Stimulated activated CD4-positive, alpha-beta T cell treated with anti-CD3 and anti-CD28 coated beads, Interleukin-2, amount 100 ng/mL, for 24 hours (primary cell): ENCODE measurements at places on chromosomes 6 and 20.

- no peak for DNase-seq
Observed at GRCh38 chr6:1474205-1474604, 84.8 kb downstream of the FOXF2 start.

- no peak for DNase-seq
Observed at GRCh38 chr20:5216663-5217062, 89.9 kb downstream of the CDS2 start.

- DNase-seq: no peak
Observed at GRCh38 chr20:7090811-7091210, 323.3 kb downstream of the BMP2 start.

- DNase-seq: no peak
Observed at GRCh38 chr20:47540443-47541354, 39.0 kb downstream of the NCOA3 start.

DNA sequence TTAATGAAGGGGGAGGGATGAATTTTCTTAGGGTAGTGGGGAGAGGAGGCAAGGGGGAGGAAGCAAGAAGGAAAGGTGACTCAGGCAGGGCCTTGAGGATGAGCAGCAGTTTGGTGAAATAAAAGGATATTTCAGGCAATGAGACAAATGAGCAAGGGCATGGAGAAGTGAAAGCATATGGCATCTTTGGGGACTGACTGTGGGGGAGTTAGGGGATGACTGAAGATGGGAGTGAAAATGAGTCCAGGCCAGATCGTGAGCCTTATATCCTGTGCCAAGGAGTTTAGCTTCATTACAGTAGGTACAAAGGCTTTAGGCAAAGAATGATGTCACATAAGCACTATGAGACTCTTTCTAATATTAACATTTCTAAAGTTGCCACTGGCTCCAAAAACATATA is 51.9 kb downstream of the ILRUN start:
- no peak for DNase-seq

- DNase-seq: no peak
Observed at GRCh38 chr20:48335308-48336050, 492.3 kb downstream of the PREX1 start.
